ENCODE measurements at places on chromosomes 16 and 17.

- no peak for DNase-seq
Measured at GRCh38 chr16:66459878-66460277, 32.8 kb downstream of the BEAN1 start.

GRCh38 chr16:2458887-2459646 is 842 bp upstream of the TEDC2 start:
- DNase-seq: no peak

DNA sequence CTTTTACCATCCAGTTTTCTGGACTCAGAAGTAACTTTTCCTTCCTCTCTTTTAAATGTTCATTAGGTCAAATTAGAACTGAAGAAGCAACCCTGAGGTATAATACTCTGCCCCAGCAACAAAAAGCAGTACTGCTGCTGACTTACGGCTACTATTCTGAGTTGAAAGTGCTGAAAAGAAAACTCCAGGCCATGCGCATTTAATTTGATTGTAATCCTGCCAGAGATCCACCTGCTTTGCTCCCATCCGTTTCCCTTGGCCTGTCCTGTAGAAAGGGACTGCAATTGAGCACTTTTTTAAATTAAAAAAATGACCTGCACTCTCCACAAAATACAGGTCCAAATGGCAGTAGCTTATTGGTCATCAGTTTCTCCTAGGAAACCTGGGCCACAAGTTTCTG is 61.6 kb downstream of the PITPNC1 start:
- no peak for DNase-seq

DNA sequence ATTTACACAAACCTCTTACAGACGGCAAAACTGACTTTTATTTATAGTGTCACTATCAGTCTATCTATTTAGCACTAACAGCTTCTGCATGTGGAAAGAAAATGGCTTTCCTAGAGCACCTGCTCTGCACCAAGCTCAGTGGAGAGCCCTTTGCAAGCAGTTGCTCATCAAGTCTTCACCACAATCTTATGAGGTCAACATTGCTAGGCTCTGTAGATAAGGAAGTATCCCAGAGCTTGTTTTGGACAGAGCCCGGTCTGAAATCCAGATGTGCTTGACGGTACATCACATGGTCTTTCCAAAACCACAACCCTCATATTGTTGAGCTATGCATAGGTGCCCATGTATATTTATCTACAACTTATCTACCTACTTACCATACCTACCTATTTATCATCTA is 572.7 kb upstream of the CDH5 start:
- DNase-seq: no peak

DNA sequence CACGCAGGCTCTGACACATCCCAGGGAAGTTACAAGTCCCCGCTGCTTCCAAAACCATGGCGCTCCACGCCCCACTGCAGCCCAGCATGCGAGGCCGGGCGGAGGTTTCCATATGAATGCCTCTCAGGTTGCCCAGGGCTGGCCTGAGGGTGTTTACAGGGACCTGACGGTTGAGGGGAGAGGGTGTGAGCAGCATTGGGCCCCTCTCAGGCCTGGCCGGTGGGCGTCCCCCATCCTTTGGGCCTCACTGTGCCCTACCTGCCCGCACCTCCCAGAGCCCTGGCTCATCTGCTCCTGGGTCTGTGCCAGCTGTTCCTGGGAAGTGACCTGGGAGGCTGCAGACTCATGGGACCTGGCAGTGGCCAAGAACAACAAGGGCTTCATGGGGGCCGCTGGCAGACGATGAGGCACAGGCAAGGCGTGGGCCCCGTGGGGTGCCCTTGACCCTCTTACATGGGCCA is 173.5 kb downstream of the C16orf95 start:
- DNase-seq: no peak

GRCh38 chr16:24149102-24149501 is 107.0 kb upstream of the CACNG3 start:
- DNase-seq: no peak

Measured in activated T-helper 1 cell treated with anti-CD3 and anti-CD28 coated beads, Interleukin-12 subunit alpha, Interleukin-12 subunit beta, Interleukin-2, Interleukin-4 antibody, amounts not matched to agents 30 ng/mL and 10 ng/mL and 1 ng/mL, durations not matched to agents 14 hours and 24 hours and 36 hours (primary cell).